Smooth muscle cell of the brain vasculature (primary cell): ENCODE measurements at places on chromosomes 7 and 10.

DNA sequence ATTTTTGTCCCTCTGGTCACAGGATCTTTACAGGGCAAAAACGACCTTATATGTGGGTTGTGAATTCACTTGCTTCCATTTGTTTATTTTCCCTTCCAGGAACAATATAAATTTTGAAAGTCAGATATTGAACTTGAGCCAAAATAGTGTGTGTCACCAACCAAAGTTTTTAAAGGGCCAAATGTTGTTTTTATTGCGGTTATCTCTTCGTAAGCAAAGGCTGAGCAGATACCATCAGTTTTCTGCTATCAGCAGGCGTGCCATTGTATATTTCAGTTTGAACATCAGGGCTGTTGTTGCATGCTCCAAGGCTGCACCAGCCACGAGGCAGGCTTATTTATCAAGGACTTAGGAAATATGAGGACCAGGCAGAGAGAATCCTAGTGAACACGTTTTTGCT, 160.3 kb downstream of the PAXIP1 start:
- DNase-seq: no peak

DNA sequence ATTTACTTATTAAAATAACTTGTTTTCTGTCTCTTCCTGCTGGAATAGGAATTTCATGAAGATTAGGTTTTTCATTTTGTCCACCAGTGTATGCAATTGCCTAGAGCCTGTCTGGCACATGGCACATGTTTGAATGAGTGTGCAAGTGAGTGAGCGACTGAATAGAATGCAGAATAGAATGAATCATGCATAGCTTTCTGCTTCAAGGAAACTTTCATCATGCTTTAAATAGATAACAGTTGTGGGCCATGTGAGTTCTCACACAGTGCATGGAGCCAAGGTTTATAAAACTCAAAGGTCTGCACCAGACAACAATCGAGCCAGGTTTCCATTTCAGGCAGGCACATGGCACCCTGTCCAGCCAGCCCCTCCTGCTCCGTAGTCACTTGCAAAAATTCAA, 74.2 kb upstream of the HECW1 start:
- no peak for DNase-seq

DNA sequence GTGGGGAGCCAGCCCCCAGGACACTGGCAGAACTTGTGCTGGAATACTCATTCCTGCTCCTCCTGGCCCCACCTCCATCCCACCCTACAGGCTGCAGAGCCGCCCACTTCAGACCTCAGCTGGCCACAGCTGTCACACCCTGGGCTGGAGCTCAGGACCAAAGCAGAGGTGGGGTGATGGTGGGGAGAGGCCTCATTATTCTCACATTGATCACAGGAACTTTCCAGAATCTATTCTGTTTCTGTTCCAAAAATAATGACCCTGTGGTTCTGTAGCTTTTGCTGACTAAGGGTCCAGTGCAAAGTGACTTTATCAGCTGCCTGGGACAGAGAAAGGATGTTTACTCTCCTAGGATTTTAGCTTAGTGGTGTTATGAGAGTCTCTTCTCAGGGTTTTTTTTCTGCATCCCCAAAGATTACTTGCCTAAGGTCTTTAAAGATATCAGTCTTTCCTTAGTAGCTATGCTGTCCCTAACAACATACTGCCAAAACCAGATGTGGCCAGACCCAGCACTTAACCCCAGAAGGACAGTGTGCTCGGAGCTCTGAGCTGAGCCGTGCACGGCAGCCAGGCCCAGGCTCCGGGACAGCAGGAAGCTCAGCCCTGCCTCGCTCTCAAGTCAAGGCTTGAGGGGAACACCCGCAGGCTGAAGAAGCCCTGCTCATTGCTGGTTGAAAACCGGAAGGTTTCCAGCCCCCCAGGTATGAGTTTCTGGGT, 223.3 kb downstream of the MLLT10 start:
- no peak for DNase-seq

DNA sequence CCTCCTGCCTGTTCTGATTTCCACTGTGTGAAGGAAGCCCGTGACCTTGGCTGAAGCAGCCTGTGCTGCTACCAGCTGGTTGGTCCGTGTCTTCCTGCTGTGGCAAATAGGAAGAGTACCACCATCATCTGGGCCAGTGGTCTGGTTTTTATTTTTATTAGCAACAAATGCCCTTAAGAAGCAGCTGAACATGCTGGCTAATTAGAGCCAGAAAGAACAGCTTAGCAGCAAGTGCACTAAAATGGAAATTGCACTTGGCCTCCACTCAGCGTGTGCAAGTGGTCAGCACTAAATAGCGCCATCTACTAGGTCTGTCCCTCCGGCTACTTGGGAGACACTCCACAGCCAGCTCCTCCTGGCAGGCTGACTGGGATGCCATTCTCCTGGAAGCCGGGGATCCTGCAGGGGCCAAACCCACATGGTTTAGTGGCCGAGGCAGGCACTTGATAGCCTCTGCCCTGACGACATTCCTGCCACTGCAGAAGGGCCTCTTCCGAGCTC, 690.3 kb upstream of the FOXK1 start:
- no peak for DNase-seq

DNA sequence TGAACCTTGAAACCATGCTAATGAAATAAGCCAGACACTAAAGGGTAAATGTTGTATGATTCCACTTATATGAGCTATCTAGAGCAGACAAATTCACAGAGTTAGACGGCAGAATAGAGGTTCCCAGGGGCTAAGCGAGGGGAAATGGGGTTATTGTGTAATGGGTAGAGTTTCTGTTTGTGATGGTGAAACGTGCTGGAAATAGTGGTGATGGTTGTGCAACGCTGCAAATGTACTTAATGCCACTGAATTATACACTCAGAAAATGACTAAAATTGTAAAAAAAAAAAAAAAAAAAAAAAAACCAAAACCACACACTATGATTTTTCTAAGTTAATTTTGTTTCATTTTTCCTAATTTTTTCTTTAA, 30.0 kb downstream of the SFXN4 start:
- no peak for DNase-seq
